ENCODE measurements at places on chromosomes 7 and 10. TPM values are rescaled to one million over a fixed set of nuclear protein-coding genes. Genes with fewer than 3 reads are reported as not detected.

- DNase-seq = no peak
- no peak overlapping the region for H3K27ac ChIP-seq
- H3K4me3 ChIP-seq = no peak overlapping the region
- no peaks in the 10 kb centered on the region for H3K36me3 ChIP-seq
- H3K4me1 ChIP-seq = no peaks in the 10 kb centered on the region
Measured at GRCh38 chr10:71177651-71178199, 34.6 kb upstream of the UNC5B start.

- H3K4me1 ChIP-seq = no peaks in the 10 kb centered on the region
- no peak overlapping the region for H3K27ac ChIP-seq
- no peak for DNase-seq
- H3K4me3 ChIP-seq = no peak overlapping the region
Measured at GRCh38 chr7:124369310-124369709, 336.4 kb upstream of the TMEM229A start.

GRCh38 chr7:105723572-105723971 is 142.3 kb upstream of the EFCAB10 start:
- H3K4me1 ChIP-seq = no peaks in the 10 kb centered on the region
- H3K4me3 ChIP-seq = no peak overlapping the region
- no peaks in the 10 kb centered on the region for H3K27me3 ChIP-seq
- H3K27ac ChIP-seq = no peak overlapping the region
- no peak for DNase-seq

DNA sequence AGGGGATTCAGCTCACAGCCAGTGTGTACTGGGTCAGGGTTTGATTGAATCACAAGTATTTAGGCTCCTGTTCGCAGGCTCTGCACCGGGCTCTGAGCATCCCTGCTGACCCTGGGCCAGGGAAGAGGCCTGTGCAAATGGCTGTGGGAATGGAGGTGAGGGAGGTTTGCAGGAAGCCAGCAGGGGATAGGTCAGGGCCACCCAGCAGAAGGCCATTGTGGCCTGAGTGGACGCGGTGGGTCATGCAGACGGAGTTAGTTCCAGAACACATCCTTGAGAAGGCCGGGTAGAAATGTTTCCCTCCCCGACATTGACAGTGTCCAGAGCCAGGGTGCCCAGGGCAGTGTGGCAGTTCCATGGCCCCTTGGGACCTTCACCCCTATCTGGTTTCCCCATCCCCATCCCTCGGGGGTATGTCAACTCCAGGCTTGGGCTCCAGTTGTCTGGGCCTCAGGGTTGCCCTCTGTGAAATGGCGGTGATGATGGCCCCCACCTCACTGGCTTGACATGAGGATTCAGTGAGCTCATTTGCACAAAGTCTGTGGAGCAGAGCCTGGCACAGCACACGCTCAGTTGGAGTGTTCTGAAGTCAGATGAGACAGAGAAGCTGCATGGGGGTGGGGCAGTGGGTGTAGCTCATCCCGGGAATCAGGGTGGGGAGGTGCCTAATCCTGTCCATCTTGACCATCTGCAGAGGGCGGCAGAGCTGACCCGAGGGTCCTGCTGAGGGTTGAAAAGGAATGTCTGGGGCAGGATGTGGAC is 107.6 kb downstream of the ADCY1 start:
- no peak overlapping the region for H3K27ac ChIP-seq
- H3K4me3 ChIP-seq = no peak overlapping the region
- no peaks in the 10 kb centered on the region for H3K4me1 ChIP-seq
- DNase-seq = no peak

GRCh38 chr7:37220664-37221063 is 228.0 kb downstream of the ELMO1 start:
- H3K36me3 ChIP-seq = peaks cover 46% of the 10 kb centered on the region
- H3K4me3 ChIP-seq = no peak overlapping the region

DNA sequence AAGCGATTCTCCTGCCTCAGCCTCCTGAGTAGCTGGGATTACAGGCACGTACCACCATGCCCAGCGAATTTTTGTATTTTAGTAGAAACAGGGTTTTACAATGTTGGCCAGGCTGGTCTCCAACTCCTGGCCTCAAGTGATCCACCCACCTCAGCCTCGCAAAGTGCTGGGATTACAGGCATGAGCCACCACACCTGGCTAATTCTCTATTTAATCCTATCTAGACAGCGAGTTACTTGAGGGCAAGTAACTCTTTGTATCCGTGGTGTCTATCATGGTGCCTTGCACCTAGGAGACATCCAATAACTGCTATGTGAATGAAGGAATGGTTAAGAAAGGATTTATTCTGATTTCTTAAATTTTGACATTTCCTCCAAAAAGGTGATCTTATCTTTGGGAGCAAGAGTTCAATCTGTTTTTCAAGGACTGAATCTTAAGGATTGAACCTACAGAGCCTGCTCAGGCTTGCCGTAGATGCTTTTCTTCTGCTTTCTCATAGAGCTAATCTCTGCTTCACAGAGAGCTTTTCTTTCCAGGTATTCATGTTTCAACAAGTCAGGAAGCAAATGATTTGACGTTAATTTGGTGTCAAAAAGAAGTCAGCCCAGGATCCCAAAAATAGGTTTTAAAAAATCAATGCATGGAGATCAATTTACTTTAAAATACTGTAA is 101.6 kb downstream of the CUL2 start:
- H3K36me3 ChIP-seq = no peaks in the 10 kb centered on the region
- no peak overlapping the region for H3K27ac ChIP-seq
- no peaks in the 10 kb centered on the region for H3K27me3 ChIP-seq
- DNase-seq = no peak

DNA sequence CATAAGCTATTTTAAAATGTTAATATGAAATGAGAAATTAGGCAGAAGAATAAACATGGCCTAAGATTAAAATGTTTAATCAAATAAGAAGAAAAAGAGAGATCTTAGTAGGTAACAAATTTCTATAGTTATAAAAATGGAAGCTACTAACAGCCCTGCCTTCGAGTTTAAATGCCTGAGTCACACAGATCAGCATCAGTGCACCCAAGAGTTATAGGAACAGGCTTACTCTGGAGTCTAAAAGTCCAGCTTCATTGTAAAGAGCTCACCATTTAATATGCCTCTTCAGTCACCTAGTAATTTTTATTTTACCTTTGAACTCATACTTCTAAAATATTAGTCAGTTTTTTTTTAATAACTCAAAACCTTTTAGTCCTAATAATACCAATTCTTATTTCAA is 52.6 kb downstream of the BRI3 start:
- H3K36me3 ChIP-seq = no peaks in the 10 kb centered on the region
- no peaks in the 10 kb centered on the region for H3K4me1 ChIP-seq
- H3K27ac ChIP-seq = no peak overlapping the region

GRCh38 chr7:28155019-28155660 is 25.5 kb downstream of the JAZF1 start:
- no peaks in the 10 kb centered on the region for H3K36me3 ChIP-seq
- H3K4me1 ChIP-seq = no peaks in the 10 kb centered on the region
- DNase-seq = no peak
- H3K27me3 ChIP-seq = no peaks in the 10 kb centered on the region
- H3K27ac ChIP-seq = no peak overlapping the region

- DNase-seq = no peak
- no peak overlapping the region for H3K27ac ChIP-seq
- no peaks in the 10 kb centered on the region for H3K27me3 ChIP-seq
- peaks cover 4% of the 10 kb centered on the region for H3K4me1 ChIP-seq
- peaks cover 25% of the 10 kb centered on the region for H3K36me3 ChIP-seq
Measured at GRCh38 chr10:1134156-1134555, 78.0 kb downstream of the WDR37 start.

DNA sequence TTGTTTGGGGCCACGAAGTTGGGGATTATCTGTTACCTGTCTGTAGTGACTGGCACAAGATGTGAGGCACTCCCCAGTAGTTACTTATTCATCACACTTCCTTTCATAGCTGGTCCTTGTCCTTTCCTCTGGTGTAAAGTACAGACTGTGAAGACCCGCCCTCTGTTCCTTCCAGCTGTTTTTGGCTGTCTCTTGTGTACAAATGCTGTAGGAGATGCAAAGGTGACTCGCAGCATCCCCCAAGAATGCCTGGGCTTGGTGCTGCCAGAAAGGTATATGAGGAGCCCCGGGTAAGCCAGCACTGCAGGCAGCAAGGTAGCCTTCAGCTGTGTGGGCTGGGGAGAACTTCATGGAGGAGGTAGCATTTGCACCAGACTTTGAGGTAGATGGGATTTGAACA is 236.6 kb downstream of the EBF3 start:
- H3K36me3 ChIP-seq = peaks cover 7% of the 10 kb centered on the region
- no peak for DNase-seq
- no peaks in the 10 kb centered on the region for H3K4me1 ChIP-seq
- no peak overlapping the region for H3K4me3 ChIP-seq

COL13A1 gene
- not detected for total RNA-seq

NDUFB8 gene
- total RNA-seq = 158 TPM

Data from T-cell (primary cell).